Activated naive CD8-positive, alpha-beta T cell treated with anti-CD3 and anti-CD28 coated beads for 36 hours (primary cell): ENCODE measurements at places on chromosomes 16 and 17. TPM values are rescaled to one million over a fixed set of nuclear protein-coding genes. Genes with fewer than 3 reads are reported as not detected.

CDH3 gene
- total RNA-seq, result 0.44 TPM

DNA sequence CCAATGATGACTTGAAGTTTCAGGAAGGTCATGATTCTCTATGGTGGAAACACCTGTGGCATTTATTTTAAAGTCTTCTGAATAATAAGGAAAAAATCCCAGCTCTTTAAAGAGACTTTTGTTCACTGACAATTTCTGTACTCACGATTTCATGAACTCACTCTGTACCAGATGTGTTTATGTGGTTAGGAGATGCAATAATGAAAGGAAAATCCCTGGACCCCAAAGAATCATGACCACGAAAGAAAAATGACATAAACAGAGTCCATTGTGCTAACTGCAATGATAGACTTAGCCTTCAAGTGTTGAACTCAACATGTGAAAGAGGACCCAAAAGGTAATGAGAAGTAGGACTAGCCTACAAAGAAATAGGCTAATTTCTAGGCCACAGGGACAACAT lies 947.5 kb downstream of the CDH11 start:
- H3K27me3 ChIP-seq, result no peaks in the 10 kb centered on the region
- no peaks in the 10 kb centered on the region for H3K36me3 ChIP-seq
- DNase-seq, result no peak
- H3K27ac ChIP-seq, result no peak overlapping the region
- no peaks in the 10 kb centered on the region for H3K4me1 ChIP-seq

- H3K27ac ChIP-seq, result peak overlapping the region; percentile 94
- peak overlapping the region; percentile 62 for H3K4me3 ChIP-seq
- H3K36me3 ChIP-seq, result peaks cover 29% of the 10 kb centered on the region
- peaks cover 73% of the 10 kb centered on the region for H3K4me1 ChIP-seq
Observed at GRCh38 chr17:77446940-77447634, 306.3 kb downstream of the SEC14L1 start.

C17orf78 gene
- total RNA-seq, result not detected

DNA sequence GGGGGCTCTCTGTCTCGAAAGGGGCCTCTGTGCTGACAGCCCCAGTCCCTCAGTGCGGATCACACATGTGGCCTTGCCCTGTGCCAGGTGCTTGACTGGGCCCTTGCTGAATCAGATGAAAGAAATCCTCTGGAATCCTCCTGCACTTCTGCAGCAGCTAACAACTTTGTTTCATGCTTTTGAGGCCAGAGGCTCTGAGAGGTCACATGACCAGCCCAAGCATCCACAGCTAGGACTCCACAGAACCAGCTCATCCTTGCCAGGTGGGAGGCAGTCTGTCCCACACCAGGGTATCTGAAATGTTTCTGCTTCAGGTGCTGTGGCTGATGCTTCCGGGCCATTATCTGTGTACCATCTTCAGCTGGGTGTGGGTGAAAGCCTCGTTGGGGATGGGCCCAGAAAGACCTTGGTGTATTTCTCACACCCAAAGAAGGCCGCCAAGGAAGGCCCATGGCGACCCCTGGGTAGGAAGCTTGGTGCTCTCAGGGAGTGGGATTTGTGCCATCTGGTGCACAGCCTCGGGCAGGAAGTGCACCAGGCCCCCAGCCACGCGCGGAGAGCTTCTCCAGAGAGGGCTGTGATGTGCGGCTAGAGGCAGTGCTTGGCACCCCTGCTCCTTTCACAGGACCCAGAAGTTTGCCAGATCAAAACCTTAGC lies 143.8 kb downstream of the CLEC16A start:
- peaks cover 3% of the 10 kb centered on the region for H3K36me3 ChIP-seq
- no peak for DNase-seq
- no peak overlapping the region for H3K27ac ChIP-seq
- no peaks in the 10 kb centered on the region for H3K27me3 ChIP-seq
- H3K4me1 ChIP-seq, result peaks cover 47% of the 10 kb centered on the region
- H3K4me3 ChIP-seq, result no peak overlapping the region

SCARF1 gene
- total RNA-seq, result 2.6 TPM
